ENCODE measurements at places on chromosomes 4 and X.

DNA sequence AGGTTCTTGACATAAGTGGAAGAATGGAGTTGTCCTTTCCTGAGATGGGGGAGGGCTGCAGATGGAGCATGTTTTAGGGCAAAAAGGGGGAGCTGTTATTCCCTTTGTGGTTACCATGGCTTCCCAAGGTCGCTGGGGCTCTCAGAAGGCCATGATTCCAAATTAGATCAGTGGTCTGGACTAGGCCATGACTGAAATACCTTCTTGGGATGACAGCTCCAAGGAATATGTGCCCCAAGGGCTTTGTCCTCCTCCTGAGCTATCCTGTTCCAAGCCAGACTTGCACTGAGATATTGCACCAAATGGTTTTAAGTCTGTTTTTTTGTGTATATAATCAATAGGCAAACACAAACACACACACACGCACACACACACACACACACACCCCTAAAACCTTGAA, 3.0 kb upstream of the RBPJ start:
- DNase-seq, result no peak

GRCh38 chrX:15841853-15842516, 12.6 kb downstream of the AP1S2 start:
- DNase-seq, result no peak

GRCh38 chr4:162151850-162152249, 11.9 kb downstream of the FSTL5 start:
- no peak for DNase-seq

DNA sequence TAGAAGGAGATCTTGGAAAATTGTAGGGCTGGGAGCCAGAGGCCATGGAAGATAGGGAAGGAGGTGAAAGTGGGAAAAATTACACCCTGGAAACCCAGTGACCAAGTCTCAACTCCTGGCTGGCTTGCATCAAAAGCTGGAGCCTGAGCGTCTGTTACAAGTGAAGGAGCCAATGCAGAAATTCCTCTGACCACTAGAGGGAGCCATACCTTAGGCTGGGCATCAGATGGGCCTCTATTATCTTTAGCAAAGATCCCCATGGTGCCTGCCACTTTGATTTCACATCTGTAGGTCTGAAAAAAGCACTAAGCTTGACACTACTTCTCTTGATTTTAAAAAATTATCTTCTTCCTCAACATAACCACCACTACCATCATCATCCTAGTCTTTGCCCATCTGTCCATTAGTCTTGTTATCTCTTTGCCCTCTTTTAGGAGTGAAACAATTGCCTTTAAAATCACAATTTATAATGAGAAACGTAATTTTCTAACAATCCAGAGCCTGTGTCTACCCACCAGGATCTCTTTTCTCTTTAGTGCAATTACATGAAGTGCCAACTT, 62.9 kb downstream of the ANAPC4 start:
- peak; percentile 31 for DNase-seq

- DNase-seq, result no peak
Measured at GRCh38 chr4:7674706-7675105, 240.0 kb upstream of the PSAPL1 start.

- DNase-seq, result peak; percentile 27
Measured at GRCh38 chr4:120156120-120156718, 89.6 kb upstream of the MAD2L1 start.

GRCh38 chr4:47499700-47500099, 14.6 kb downstream of the ATP10D start:
- no peak for DNase-seq

DNA sequence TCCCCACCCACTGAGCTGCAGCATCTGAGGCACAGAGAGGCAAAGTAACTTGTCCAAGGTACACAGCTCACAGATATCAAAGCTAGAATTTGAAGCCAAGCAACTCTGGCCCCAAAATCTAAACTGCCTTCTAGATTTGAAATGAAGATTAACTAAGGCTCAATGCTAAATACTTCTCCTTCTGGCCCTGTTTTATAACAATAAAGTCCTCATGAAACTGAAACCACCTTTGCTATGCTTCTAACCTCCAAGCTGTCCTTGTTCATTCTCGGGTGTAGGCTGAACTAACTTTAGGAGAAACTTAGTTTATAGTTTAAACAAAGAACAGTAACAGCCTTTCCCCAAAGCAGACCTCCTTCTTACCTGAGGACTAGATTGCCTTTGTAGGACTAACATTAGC, 93.6 kb downstream of the DCTD start:
- no peak for DNase-seq

- peak; percentile 64 for DNase-seq
Measured at GRCh38 chr4:167339781-167340180, 105.5 kb upstream of the SPOCK3 start.

DNA sequence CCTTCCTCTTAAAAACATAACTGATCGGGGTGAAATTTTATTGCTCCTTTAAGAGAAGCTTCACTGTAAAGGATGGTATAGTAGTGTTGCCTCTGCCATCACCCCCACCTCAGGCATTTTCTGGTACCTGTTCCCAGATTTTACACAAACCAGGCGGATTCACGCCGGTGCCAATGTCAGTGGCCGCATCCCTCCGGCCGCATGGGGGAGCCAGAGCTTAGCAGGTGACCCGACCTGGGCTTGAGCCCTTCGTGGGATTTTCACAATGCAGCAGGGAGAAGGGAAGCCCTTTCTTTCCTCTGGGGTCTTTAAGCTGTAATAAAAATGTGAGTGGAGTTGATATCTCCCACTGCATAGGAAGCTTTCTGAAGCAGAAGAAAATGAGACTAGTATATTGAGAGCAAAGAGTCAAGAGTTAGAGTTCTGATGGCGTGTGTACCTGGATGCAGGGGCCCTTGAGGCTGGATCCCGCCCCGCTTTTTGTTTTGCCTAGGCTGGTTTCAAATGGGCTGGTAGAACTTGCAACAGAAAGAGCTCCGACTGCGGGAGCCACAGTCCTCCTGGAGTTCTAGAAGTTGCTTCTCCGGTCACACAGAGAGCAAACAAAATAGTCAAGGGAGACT, 59.4 kb downstream of the POLR2B start:
- peak; percentile 31 for DNase-seq

GRCh38 chrX:43808231-43808630, 74.0 kb downstream of the MAOB start:
- DNase-seq, result no peak

GRCh38 chr4:176149680-176150355, 45.6 kb downstream of the SPATA4 start:
- peak; percentile 25 for DNase-seq

GRCh38 chr4:185651137-185651677, 115.9 kb upstream of the PDLIM3 start:
- DNase-seq, result no peak

DNA sequence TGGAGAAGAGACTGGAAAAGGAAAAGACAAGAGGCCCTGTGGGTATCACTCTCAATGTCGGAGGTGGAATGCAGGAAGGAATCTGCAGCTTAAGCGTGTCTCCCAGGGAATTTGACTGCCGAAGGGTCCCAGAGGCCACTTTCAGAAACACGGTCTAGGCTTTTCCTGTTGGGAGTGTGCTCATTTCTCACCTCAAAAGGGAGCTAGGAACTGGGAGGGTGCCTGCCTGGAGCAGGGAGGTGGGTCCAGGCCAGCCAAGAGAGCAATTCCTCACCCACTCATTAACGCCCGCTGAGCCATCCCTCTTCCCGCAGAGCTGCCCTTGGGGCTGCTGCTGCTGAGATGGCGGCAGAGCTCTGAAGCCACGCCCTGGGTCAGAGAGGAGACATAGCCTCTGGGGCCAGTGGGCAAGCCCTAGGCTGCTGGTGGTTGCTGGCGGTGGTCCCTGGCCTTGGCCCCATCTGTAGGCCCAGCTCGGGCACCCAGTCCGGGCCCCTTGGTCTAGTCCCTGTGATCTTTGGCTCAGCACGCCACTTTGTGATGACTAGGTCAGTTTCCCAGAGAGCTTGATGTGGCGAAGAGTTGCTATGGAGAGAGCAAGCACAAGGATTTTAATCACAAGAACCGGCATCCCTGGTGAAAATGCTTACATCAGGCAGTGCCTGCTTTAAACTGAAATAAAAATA, 4.1 kb downstream of the ZNF185 start:
- DNase-seq, result no peak

DNA sequence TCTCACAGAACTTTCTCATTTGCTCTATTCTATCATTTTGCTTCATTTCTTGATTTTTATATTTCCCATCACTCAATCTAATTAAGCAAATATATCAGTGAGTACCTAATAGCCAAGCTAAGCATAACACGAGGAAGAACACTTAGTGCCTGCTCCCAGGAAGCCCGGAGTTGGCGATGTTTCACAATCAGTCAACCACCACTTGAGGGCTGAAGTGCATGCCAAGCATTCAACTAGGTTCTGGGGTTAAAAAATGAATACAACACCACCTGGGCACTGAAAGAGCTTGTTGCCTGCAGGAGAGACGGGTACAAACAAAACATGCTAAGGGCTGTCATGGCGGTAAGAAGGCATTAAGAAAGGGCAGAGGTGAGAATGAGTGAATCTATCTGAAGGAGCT, 47.5 kb downstream of the UCHL1 start:
- no peak for DNase-seq
